ENCODE measurements at places on chromosomes 5 and 9.
A peak's percentile ranks its signal among the peaks of the same experiment; 100 is the strongest.

DNA sequence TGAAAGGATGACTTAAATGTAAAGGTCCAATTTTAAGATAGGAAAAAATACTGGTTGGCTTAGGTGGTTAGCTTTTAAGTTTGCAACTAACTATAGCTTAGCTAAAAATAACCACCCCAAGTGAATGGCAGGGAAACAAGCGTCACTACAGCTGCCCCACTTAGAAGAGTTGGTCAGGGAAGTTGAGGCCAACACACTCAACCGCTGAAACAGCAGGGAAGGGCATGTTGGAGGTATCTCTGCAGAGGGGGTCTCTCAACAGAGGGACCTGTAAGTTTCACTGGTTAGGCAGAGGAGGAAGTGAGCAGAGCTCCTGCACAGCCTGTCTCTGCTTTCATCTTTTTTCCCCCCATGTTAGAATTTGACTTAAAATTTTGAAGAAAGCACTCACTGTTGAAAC is 75.3 kb downstream of the LHFPL2 start:
- H3K27ac ChIP-seq: no peak overlapping the region
- no peak for DNase-seq
- H3K27me3 ChIP-seq: no peaks in the 10 kb centered on the region

DNA sequence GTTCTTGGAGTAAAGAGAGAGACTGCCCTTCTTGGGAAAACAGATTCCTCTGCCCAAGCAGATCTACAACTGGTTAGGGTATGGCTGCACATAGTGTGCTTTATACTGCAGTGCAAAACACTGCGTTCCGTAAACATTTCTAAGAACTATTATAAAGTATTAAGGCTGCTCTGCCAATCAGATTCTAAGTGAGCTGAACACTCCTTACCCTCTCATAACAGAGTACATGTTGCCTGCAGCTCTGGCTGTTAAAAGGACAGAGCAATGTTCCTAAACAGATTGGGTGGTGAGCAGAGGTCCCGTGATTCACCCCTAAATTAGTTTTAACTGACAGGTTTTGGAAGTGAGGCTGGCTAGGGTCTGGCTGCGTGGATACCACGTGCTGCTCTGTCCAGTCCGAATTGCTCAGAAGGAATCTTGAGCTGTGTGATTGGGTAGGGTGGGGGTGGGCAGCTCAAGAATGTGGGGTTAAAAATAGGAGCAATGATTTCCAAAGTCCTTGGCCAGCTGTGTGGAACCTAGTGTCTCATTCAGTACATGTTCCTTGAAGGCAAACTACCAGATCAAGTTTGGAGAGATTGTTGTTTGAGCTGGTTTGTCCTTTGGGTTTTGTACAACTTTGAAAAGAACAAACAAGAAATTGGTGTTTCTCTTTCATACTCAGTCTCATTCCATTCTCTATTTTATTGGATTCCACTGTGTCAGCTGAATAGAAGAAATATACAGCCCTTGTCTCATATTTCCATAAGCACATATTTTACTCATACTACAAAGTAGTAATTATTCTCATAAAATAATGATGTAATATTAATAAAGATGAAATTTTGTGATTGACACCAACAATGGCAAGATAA is 497.6 kb upstream of the CD180 start:
- no peaks in the 10 kb centered on the region for H3K27me3 ChIP-seq
- DNase-seq: peak; percentile 31
- H3K27ac ChIP-seq: no peak overlapping the region
- H3K4me1 ChIP-seq: no peaks in the 10 kb centered on the region

DNA sequence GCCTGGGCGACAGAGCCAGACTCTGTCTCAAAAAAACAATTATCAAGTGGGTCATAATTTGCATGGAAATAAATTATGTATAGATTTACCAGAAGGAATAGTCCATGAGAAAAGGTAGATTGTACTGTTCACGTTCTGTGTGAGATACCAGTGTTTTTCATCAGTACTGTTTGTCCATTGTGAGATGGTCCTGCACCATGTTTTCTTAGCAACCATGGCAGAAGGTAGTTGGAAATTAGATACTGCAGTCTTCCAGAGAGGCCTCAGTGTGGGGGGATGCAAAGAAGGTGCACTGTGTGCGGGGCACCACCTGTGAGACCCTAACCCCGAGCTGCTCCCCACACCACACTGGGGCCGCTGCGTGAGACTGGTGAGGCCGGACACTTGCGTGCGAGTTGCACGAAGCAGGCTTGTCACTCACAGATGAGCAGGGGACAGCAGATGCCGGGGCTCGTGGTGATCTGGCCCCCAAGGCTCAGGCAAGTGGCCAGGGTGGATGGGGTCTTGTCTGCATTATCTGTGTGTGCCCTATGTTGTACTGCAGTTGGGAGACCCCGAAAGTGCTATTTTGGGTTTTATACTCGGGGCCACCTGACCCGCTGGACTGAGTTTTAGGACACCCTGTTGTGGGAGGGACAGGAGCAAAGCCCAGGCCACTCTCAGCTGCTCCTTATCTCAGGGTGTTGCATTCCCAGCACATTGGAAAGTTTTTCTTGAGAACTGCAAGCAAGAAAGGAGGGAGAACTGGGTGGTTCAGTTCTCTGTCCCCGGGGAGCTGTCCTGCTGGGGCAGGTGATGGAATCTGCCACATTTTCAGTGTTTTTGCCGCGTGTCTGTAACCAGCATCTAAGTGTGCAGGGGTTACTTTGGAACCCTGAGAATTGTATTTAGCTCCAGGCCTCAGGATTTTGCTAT is 61.9 kb downstream of the EHMT1 start:
- H3K36me3 ChIP-seq: no peaks in the 10 kb centered on the region
- H3K27ac ChIP-seq: no peak overlapping the region
- peaks cover 8% of the 10 kb centered on the region for H3K4me1 ChIP-seq
- DNase-seq: no peak

GRCh38 chr9:124040935-124041816 is 29.6 kb downstream of the LHX2 start:
- H3K4me3 ChIP-seq: no peak overlapping the region
- H3K36me3 ChIP-seq: no peaks in the 10 kb centered on the region
- peaks cover 43% of the 10 kb centered on the region for H3K27me3 ChIP-seq

GRCh38 chr9:120677965-120678364 is 36.3 kb downstream of the MEGF9 start:
- H3K36me3 ChIP-seq: no peaks in the 10 kb centered on the region
- H3K4me1 ChIP-seq: no peaks in the 10 kb centered on the region
- H3K4me3 ChIP-seq: no peak overlapping the region
- H3K27me3 ChIP-seq: no peaks in the 10 kb centered on the region
- no peak overlapping the region for H3K27ac ChIP-seq

DNA sequence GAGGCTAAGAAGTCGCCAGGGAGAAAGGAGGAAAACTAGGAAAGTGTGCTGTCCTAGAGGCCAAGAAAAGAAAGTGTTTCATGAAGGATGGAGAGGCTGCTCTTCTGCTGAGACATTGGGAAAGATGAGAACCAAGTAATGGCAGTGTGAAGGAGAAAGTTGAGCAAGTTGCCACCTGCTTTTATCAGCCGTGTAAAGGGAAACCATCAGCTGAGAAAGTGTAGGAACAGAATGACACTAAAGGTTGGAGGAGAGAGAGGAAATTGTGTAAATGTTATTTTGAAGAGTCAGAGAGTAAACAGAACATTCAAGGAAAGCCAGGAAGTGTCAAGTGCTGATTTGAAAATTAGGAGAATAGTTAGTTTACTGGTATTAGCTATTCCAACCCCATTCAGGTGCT is 125.0 kb downstream of the CEMIP2 start:
- no peaks in the 10 kb centered on the region for H3K27me3 ChIP-seq
- H3K36me3 ChIP-seq: no peaks in the 10 kb centered on the region
- H3K27ac ChIP-seq: no peak overlapping the region
- H3K4me3 ChIP-seq: no peak overlapping the region
- H3K4me1 ChIP-seq: peaks cover 8% of the 10 kb centered on the region

GRCh38 chr5:56493308-56493707 is 260.2 kb upstream of the ANKRD55 start:
- no peak for DNase-seq
- no peak overlapping the region for H3K27ac ChIP-seq
- no peaks in the 10 kb centered on the region for H3K36me3 ChIP-seq
- H3K4me3 ChIP-seq: no peak overlapping the region

Measured in astrocyte (in vitro differentiated cells and primary cell).